Prostate gland (tissue), 2 donors: ENCODE measurements at places on chromosomes 4 and X. TPM values are rescaled to one million over a fixed set of nuclear protein-coding genes. Genes with fewer than 3 reads are reported as not detected.

GRCh38 chr4:24229978-24230377 lies 340.1 kb upstream of the PPARGC1A start:
- no peak for DNase-seq
- H3K4me3 ChIP-seq: no peak overlapping the region
- H3K27ac ChIP-seq: no peak overlapping the region
- no peaks in the 10 kb centered on the region for H3K36me3 ChIP-seq

DNA sequence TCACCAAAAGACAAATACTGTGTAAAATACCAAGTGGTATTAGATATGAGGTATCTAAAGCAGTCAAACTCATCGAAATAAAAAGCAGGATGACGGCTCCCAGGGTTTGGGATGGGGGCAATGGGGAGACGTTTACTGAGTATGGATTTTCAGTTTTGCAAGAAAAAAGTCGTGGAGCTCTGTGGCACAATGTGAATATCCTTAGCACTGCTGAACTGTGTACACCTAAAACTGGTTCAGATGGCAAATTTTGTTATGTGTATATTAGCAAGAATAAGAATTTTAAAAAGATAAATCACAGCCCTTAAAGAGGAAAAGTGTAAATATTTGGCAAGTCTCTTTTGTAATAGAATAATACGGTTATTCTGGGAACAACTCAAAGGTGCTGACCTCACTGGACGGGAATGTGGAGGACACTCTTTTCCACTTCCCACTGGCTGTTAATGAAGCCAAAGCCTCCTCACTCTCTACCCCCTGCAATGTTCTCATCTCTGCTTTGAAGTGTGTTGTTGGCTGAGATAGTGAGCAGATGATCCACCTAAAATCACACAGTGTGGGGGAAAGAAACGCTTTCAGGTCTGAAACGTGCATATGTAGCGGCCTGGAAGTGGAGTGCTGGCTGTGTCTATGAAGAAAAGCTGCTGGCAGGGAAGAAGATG lies 49.2 kb downstream of the SEL1L3 start:
- no peak overlapping the region for H3K27ac ChIP-seq
- no peak for DNase-seq
- no peaks in the 10 kb centered on the region for H3K4me1 ChIP-seq
- H3K4me3 ChIP-seq: no peak overlapping the region
- H3K36me3 ChIP-seq: no peaks in the 10 kb centered on the region

GRCh38 chrX:47214435-47215077 lies 3.9 kb upstream of the CDK16 start:
- no peaks in the 10 kb centered on the region for H3K27me3 ChIP-seq
- H3K27ac ChIP-seq: no peak overlapping the region
- H3K36me3 ChIP-seq: no peaks in the 10 kb centered on the region
- H3K4me1 ChIP-seq: no peaks in the 10 kb centered on the region
- H3K4me3 ChIP-seq: no peak overlapping the region

DNA sequence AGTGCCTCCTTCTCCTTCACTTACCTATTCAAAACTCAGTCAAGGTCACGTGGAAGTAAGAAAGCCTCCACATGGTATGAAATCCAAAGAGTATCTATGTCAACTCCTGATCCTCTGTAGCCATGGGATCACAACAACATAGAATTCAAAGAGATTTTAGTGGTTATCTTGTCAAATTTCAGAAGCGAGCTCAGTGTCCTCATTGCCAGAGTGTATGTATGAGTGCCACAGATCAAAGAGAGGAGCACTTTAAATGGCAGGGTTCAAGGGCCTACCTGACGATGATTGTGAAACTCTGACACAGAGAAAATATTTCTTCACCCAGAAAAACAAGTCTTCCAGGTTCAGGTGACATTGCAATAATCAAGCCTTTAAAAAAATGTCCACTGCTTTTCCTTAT lies 1.2 kb upstream of the ACE2 start:
- H3K36me3 ChIP-seq: no peaks in the 10 kb centered on the region
- H3K27ac ChIP-seq: no peak overlapping the region
- DNase-seq: no peak
- no peaks in the 10 kb centered on the region for H3K27me3 ChIP-seq
- no peaks in the 10 kb centered on the region for H3K4me1 ChIP-seq

GRCh38 chr4:42452823-42453222 lies 55.5 kb downstream of the SHISA3 start:
- no peaks in the 10 kb centered on the region for H3K36me3 ChIP-seq
- H3K4me3 ChIP-seq: no peak overlapping the region
- H3K27me3 ChIP-seq: no peaks in the 10 kb centered on the region
- H3K27ac ChIP-seq: no peak overlapping the region

DNA sequence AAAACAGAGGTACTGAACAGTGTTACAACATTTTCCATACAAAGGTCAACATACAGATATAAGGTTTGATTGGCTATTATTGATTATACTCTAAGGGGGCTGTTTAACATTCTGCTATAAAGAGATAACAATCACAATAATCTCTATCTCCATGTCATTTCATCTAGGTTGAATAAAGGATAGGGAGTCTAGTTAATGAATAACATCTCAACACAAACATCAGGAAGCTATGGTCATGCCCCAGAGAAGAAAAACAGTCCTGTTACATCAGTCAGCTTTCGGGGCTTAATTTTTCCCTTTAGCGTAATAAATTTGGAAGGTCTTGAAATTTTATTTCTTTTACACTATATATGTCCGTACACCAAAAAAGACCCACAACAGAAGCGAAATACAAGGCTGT lies 41.5 kb upstream of the DCAF8L2 start:
- no peak overlapping the region for H3K27ac ChIP-seq
- no peak for DNase-seq
- H3K36me3 ChIP-seq: no peaks in the 10 kb centered on the region
- H3K4me3 ChIP-seq: no peak overlapping the region
- H3K4me1 ChIP-seq: no peaks in the 10 kb centered on the region
- no peaks in the 10 kb centered on the region for H3K27me3 ChIP-seq

DNA sequence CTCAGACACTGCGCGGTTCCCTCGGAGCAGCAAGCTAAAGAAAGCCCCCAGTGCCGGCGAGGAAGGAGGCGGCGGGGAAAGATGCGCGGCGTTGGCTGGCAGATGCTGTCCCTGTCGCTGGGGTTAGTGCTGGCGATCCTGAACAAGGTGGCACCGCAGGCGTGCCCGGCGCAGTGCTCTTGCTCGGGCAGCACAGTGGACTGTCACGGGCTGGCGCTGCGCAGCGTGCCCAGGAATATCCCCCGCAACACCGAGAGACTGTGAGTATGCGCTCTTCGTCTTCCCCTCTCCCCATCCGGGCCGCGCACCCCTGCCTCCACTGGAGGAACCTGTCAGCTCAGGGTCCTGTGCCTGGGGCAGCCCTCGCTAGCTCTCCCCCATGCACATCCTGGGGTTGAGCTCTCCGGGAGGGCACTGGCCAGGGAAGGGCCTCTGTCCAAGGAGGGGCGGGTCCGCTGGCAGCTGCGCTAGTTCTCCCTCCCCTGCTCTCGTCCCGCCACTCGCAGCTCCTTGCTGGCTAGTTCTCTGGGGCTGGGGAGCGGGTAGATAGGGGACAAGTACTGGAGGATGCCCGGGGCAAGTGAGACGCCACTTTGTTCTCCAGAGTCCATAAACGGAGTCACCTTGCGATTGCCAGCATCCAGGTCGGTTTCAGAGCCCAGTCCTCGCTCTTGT lies 2.2 kb downstream of the SLIT2 start:
- no peaks in the 10 kb centered on the region for H3K4me1 ChIP-seq
- no peak for DNase-seq
- no peaks in the 10 kb centered on the region for H3K36me3 ChIP-seq
- H3K27me3 ChIP-seq: peaks cover 4% of the 10 kb centered on the region

- no peaks in the 10 kb centered on the region for H3K36me3 ChIP-seq
- H3K27ac ChIP-seq: no peak overlapping the region
- no peaks in the 10 kb centered on the region for H3K4me1 ChIP-seq
- no peak for DNase-seq
- no peaks in the 10 kb centered on the region for H3K27me3 ChIP-seq
These were observed 247.7 kb upstream of the ETNPPL start for GRCh38 chr4:109010521-109010920.

DNA sequence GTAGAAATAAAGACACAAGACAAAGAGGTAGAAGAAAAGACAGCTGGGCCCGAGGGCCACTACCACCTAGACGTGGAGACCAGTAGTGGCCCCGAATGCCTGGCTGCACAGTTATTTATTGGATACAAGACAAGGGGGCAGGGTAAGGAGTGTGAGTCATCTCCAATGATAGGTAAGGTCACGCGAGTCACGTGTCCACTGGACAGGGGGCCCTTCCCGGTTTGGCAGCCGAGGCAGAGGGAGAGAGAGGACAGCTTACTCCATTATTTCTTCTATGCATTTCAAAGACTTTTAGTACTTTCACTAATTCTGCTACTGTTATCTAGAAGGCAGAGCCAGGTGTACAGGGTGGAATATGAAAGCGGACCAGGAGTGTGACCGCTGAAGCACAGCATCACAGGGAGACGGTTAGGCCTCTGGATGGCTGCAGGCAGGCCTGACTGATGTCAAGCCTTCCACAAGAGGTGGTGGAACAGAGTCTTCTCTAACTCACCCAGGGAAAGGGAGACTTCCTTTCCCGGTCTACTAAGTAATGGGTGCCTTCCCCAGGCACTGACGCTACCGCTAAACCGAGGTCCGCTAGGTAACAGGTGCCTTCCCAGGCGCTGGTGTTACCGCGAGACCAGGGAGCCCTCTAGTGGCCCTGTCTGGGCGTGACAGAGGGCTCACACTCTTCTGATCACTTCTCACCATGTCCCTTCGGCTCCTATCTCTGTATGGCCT lies 44.9 kb downstream of the ZBTB49 start:
- no peak overlapping the region for H3K4me3 ChIP-seq
- H3K27ac ChIP-seq: no peak overlapping the region
- H3K36me3 ChIP-seq: no peaks in the 10 kb centered on the region
- H3K4me1 ChIP-seq: no peaks in the 10 kb centered on the region
- no peaks in the 10 kb centered on the region for H3K27me3 ChIP-seq
- peak; percentile 36 for DNase-seq

- no peak overlapping the region for H3K4me3 ChIP-seq
- H3K27me3 ChIP-seq: no peaks in the 10 kb centered on the region
- no peak overlapping the region for H3K27ac ChIP-seq
- no peak for DNase-seq
- no peaks in the 10 kb centered on the region for H3K4me1 ChIP-seq
These were observed 18.8 kb upstream of the TMSB4X start for GRCh38 chrX:12955882-12956703.

DNA sequence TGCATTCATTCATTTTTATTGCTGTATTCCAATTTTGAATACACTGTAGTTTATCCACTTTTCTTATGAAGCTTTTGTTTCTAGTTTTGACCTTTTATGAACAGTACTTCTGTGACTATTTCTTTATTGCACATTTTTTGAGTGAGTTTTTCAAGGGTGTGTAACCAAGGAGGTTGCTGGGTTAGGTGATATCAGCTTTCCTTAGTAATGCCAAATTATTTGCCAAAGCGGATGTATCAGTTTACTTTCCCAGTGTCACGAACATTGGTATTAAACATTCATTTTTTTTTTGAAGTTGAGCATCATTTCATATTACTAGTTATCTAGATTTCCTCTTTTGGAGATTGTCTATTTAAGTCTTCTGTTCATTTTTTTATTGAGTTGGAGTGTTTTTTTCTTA lies 32.9 kb downstream of the STIM2 start:
- no peaks in the 10 kb centered on the region for H3K36me3 ChIP-seq
- DNase-seq: no peak
- no peak overlapping the region for H3K4me3 ChIP-seq
- H3K4me1 ChIP-seq: no peaks in the 10 kb centered on the region
- no peaks in the 10 kb centered on the region for H3K27me3 ChIP-seq

DNA sequence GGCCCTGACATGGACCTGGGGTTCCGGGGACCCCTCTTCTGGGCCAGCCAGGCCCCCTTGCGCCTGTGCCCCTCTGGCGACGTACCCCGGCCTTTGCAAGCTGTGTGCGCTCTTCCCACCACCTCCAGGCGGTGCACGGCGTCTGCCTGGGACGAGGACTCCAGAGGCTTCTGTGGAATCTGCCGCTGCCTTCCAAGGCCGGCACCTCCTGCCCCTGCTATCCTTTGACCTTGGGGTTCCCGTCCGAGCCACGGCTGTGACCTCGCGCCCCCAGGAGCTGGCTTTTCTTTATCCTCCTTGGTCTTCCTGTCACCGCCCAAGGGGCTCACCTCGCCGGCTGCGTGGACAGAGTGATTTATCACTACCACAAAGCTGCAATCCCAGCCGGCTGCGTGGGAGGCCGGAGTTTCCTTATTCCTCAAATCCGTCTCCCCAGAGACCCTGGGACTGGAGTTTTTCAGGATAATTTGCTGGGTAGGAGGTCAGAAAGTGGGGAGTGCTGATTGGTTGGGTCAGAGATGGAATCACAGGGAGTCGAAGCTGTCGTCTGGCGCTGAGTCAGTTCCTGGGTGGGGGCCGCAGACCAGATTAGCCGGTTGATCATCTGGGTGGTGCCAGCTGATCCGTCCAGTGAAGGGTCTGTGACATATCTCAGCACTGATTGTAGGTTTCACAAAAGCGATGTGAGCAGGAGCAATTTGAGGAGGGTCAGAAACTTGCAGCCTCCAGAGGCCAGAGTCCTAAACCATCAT lies 19.8 kb upstream of the PLCXD1 start:
- H3K4me1 ChIP-seq: no peaks in the 10 kb centered on the region
- DNase-seq: peak; percentile 3
- no peak overlapping the region for H3K4me3 ChIP-seq
- no peak overlapping the region for H3K27ac ChIP-seq
- no peaks in the 10 kb centered on the region for H3K27me3 ChIP-seq
- no peaks in the 10 kb centered on the region for H3K36me3 ChIP-seq

GRCh38 chr4:111649308-111649707 lies 495.9 kb upstream of the FAM241A start:
- H3K27ac ChIP-seq: no peak overlapping the region
- H3K36me3 ChIP-seq: no peaks in the 10 kb centered on the region
- DNase-seq: no peak

- H3K4me1 ChIP-seq: no peaks in the 10 kb centered on the region
- no peak for DNase-seq
- no peak overlapping the region for H3K27ac ChIP-seq
- no peaks in the 10 kb centered on the region for H3K27me3 ChIP-seq
These were observed 40.3 kb downstream of the PPP3CA start for GRCh38 chr4:101306764-101307615.

DNA sequence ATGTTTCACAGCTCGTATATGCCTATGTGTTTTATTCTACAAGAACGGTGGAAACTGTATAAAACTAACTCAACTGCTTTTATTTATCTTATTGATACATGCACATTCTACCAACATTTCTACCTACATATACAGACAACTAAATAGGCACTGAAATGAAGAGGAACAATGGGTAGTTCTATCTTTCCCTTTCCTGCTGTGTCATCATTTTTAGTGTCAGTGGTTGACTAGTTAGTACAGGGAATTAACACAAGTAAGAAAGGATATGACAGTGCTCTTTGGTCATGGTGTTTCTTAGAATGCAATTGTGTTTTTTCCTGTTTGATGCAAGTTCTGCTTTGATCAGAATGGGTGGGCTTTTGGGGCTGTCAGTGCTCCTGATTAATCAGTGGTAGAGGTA lies 293.8 kb upstream of the CTSO start:
- no peaks in the 10 kb centered on the region for H3K36me3 ChIP-seq
- H3K4me3 ChIP-seq: no peak overlapping the region
- no peaks in the 10 kb centered on the region for H3K4me1 ChIP-seq
- H3K27ac ChIP-seq: no peak overlapping the region
- no peak for DNase-seq
- no peaks in the 10 kb centered on the region for H3K27me3 ChIP-seq

GRCh38 chr4:89171176-89171805 lies 60.0 kb downstream of the TIGD2 start:
- no peak for DNase-seq
- H3K27me3 ChIP-seq: no peaks in the 10 kb centered on the region
- no peak overlapping the region for H3K27ac ChIP-seq

- DNase-seq: no peak
- H3K36me3 ChIP-seq: no peaks in the 10 kb centered on the region
- H3K4me1 ChIP-seq: no peaks in the 10 kb centered on the region
- no peaks in the 10 kb centered on the region for H3K27me3 ChIP-seq
- no peak overlapping the region for H3K4me3 ChIP-seq
These were observed 1963.1 kb upstream of the TENM3 start for GRCh38 chr4:180280076-180280475.

ADGRA3 gene
- 33.8 TPM for total RNA-seq

CNKSR2 gene
- 10.0 TPM for total RNA-seq

DOK7 gene
- 8.2 TPM for total RNA-seq

ATP7A gene
- 15.1 TPM for total RNA-seq
